NCI-H526 (cell line): ENCODE measurements at places on chromosomes 6 and 20.

DNA sequence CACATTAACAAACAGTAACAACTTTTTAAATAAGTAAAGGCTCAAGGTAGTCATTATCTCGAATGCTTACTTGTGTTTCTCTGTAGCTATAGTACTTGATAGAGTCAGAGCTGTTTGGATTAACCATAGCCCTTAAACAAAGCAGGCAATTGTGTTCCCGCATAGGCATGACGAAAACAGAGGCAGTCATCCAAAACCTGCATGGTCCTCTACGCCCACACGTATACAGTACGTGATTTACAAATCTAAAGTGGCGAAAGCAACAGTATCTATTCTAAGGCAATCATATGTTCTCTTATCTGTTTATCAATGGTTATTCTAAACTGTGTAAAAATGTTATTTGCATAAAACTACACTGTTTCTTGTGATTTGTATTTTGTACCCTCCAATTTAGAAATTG, 31.8 kb downstream of the HFE start:
- DNase-seq, result peak; percentile 91

GRCh38 chr20:62350629-62351422, 16.3 kb downstream of the LAMA5 start:
- no peak for DNase-seq

DNA sequence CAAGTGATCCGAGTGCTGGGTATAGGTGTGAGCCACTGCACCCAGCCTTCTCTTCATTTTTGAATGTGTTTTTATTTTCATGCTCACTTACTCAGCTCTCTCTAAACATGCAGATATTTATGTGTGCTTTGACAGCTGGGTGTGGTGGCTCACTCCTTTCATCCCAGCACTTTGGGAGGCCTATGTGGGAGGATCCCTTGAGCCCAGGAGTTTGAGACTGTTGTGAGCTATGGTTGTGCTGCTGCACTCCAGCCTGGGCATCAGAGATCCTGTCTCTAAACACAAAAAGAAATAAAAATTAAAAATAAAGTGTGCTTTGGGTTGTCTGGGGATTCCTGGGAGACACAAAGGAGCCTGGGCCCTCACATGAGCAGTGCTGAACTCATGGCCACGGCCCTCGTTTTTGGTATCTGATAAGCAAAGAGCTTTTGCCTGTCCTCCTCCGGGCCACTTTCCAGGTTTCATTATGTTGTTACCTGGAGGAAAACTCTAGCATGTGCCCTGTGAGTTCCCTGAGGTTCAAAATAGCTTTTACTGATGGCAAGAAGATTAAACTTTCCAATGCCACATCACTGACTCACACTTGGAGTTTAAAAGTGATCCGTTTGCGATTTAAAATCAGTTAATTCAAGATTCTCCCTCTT, 78.5 kb downstream of the CD164 start:
- no peak for DNase-seq

- DNase-seq, result peak; percentile 25
Measured at GRCh38 chr6:30037182-30037788, 23.8 kb upstream of the POLR1H start.

DNA sequence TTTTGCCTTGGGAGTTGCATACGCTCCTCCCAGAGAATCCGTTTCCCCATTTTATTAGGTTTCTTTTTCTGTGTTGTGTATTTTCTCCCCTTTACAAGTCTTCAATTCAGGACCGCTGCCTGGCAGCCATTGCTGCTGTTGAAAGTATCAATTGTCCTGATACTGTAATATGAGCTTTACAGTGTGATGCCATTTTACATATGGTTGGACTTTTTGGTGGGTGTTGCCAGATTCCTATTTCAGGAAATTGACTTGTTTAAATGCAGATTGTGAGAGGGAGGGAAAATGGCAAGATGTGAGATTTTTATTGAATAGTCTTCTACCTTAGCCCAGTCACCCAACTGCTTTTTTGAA, 1.2 kb downstream of the PANK2 start:
- peak; percentile 65 for DNase-seq

DNA sequence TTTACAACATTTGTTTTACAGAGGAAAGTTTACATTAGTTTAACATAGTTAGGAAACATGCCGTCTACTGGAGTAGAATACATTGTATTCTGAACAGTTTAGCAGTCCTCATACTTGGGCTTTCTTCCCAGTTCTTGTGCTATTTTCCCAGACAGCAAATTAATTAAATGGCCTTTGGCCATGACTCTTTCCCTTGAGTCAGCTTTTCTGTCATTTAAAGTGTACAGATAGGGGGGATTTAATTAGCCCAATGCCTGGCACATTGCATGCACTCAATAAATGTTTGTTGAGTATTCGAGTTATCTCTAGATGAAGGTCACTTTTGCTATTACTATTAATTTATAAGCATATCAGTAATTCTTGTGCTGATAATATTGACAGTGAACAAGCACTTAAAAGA, 1.6 kb downstream of the TMEM244 start:
- DNase-seq, result no peak

GRCh38 chr6:163900570-163900969, 486.1 kb downstream of the QKI start:
- DNase-seq, result no peak

DNA sequence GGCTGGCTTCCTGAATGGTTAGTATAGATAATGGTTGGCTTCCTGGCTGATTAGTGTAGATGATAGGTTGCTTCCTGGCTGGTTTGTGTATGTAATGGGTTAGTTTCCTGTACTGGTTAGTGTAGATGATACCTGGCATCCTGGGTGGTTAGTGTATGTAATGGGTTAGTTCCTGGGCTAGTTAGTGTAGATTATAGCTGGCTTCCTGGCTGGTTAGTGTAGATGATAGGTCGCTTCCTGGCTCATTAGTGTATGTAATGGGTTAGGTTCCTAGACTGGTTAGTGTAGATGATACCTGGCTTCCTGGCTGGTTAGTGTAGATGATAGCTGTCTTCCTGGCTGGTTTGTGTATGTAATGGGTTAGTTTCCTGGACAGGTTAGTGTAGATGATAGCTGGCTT, 200.3 kb downstream of the TAF4 start:
- no peak for DNase-seq

DNA sequence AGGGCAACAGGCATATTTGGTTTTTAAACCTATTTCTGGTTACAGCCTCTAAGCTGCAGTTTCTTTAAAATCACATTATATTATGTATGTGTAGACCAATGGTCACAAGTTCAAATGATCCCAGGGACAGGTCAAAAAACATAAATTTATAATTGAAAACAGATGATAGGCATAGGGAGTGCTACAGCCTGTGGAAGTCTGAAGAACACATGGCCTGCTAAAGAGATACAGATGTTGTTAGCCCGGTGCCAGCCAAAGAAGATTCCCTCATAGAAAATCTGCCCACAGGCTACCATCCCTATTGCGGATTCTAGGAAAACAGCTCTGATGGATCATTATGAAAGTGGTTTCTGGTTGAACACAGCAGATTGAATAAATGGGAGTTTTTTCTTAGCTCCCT, 65.3 kb downstream of the NRSN1 start:
- no peak for DNase-seq

DNA sequence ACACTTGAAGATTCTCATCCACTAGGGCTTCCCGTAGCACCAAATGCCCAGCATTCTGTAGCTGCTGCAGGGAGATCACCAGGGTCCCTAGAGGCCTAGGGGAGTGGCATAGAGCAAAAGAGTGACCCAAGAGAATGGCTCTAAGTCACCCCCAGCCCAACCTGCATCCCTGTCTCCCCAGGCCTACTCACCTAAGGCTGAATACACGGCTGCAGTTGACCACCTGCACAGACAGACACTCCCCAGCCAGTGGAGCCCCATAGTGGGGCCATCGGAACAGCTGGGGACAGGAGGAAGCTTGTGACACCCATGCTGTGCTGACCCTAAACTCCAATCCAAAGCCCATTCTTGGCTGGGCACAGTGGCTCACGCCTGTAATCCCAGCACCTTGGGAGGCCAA, 9.5 kb upstream of the SPAG4 start:
- DNase-seq, result no peak

DNA sequence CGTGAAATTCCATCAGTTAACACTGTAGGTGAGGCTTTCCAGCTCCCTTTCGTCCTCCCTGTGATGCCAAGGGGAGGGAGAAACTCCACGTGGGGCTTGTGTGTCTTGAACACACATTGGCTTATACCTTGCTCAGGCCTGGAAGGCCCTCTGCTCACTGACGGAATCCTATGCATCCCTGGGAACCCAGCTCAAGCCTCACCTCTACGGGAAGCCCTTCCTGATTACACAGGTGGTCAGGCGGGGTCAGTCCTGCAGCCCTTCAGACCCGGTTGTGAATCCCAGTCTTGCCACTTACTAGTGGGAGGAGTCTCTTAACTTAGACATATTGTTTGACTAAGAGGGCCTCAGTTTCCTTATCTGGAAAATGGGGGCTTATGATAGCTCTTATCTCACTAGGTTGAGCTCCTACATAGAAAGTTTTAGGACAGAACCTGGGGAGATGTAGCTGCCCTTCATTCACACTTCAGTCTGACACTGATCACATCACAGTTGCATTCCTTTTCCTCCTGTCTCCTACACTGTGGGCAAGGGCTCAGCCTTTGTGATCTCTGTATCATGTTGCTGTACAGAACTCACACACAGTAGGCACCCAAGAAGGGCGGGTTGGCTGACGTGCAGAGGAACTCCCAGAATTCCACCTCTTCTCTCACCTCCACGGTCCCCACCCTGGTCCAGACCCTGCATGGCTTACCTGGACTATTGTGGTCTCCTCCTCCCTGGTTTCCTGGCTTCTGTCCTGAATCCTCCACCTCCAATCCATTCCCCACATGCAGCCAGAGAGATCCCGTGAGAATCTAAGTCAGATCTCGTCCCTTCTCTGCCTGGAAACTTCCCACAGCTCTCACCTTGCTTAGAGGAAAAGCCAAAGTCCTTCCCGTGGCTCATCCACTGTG, 129.6 kb downstream of the CEBPB start:
- DNase-seq, result no peak

DNA sequence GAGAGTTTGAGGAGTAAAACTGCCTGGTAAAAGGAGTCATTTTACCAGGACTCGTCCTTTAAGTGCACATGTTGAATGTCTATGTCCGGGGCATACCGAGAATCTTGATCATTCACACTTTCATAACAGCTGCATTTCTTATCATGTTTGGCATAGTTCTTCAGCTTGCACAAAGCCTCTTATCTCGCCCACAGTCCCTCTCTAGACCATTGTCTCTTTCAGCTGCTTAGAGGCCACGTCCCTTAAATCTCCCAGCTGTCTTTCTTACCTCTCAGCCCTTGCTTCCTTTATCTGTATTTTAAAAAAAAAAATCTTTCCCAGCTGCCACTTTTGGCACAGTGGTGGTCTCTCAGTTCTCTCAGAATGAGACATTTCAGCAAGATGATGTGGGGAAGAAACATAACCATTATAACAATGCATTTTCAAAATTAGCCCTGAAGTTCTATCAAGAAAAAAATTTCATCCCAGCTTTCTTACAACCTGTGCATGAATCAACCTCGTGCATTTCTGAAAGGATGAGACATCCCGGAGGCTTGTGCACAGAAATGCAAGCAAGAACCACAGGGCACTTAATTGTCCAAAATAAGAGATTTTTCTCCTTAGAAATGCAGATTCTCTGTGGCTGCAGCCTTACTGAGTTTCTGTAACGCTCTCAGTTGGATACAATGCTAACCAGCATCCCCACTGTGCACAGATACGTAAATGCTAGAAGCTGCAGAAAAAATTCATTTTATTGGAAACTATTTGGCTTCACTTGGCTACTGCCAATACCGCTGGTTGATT, 24.2 kb downstream of the RBM24 start:
- DNase-seq, result no peak

- no peak for DNase-seq
Measured at GRCh38 chr20:37741570-37741969, 47.7 kb downstream of the CTNNBL1 start.

DNA sequence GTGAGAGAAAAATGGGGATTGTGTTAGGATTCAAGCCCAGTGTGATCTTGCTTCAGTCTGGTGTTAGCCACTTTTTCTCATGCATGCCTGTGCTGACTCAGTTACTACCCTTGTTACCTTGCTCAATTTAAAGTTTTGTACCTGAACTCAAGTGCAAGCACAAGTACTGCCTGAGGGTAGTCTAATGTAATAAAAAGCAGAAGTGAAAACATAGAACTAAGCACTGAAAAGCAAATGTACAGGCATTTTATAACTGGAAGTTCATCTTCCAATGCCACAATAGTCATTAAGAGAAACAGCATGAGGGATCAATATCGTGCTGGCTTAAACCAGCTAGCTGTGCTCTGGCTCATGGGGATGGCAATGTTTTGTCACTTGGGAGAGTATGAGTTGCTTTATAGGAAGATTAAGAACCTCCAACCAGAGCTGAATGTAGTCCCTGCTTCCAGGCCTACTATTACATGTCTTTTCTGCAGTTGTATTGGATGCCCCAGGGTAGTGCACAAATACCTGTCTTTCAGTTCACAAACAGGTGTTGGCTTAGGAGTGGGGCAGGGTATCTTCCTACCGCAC, 48.7 kb downstream of the SLC35F1 start:
- no peak for DNase-seq

DNA sequence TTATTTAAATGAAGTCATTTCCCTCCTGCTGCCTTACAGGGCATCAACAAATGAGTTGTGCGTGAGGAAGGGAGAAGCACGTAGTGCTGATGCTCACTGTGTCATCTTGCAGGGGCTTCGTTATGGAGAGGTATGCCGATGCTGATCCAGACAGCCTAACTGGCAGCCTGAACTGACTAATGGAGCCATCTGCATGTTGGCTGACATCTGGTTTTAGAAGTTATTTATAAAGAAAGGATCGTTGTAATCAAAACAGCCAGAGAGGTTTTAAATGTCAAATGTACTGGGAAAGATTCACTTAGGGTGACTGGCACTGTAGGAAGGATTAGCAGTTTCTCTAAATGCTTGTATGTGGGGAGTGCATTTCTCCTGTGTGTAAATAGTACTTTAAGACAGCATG, 54.6 kb downstream of the FARS2 start:
- peak; percentile 73 for DNase-seq

GRCh38 chr6:123777563-123777962, 26.1 kb upstream of the NKAIN2 start:
- peak; percentile 58 for DNase-seq

DNA sequence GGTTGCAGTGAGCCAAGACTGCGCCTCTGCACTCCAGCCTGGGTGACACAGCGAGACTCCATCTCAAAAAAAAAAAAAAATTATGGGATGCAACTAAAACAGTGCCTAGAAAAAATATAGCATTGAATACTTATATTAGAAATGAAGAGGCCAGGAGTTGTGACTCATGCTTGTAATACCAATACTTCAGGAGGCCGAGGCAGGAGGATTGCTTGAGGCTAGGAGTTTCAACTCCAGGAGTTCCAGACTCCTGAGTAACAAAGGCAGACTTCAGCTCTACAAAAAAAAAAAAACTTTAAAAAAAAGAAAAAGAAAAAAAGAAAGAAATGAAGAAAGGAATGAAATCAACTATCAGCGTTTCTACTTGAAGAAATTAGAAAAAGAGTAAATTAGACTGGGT, 17.1 kb upstream of the GJA1 start:
- no peak for DNase-seq

- DNase-seq, result no peak
Measured at GRCh38 chr6:89596484-89596883, 42.1 kb downstream of the LYRM2 start.

- DNase-seq, result no peak
Measured at GRCh38 chr6:127868338-127868737, 32.5 kb downstream of the THEMIS start.
